DND-41 (cell line): ENCODE measurements at places on chromosomes 2 and 18.

GRCh38 chr2:54404270-54404669 is 51.9 kb upstream of the SPTBN1 start:
- H3K27ac ChIP-seq: no peak overlapping the region
- H3K4me3 ChIP-seq: no peak overlapping the region
- no peaks in the 10 kb centered on the region for H3K36me3 ChIP-seq
- no peaks in the 10 kb centered on the region for H3K4me1 ChIP-seq
- no peaks in the 10 kb centered on the region for H3K27me3 ChIP-seq
- no peak for DNase-seq

GRCh38 chr2:143950704-143951103 is 569.2 kb downstream of the ZEB2 start:
- no peak for DNase-seq
- H3K27me3 ChIP-seq: no peaks in the 10 kb centered on the region
- no peak overlapping the region for H3K4me3 ChIP-seq
- H3K36me3 ChIP-seq: no peaks in the 10 kb centered on the region

GRCh38 chr2:210938228-210938627 is 381.8 kb downstream of the CPS1 start:
- no peak overlapping the region for H3K27ac ChIP-seq
- H3K27me3 ChIP-seq: no peaks in the 10 kb centered on the region
- H3K4me3 ChIP-seq: no peak overlapping the region
- no peak for DNase-seq
- H3K4me1 ChIP-seq: no peaks in the 10 kb centered on the region
- no peaks in the 10 kb centered on the region for H3K36me3 ChIP-seq

- H3K27ac ChIP-seq: no peak overlapping the region
- H3K27me3 ChIP-seq: peaks cover 3% of the 10 kb centered on the region
- H3K4me3 ChIP-seq: no peak overlapping the region
- no peak for DNase-seq
- H3K36me3 ChIP-seq: no peaks in the 10 kb centered on the region
Observed at GRCh38 chr2:120571015-120571728, 164.5 kb upstream of the GLI2 start.

DNA sequence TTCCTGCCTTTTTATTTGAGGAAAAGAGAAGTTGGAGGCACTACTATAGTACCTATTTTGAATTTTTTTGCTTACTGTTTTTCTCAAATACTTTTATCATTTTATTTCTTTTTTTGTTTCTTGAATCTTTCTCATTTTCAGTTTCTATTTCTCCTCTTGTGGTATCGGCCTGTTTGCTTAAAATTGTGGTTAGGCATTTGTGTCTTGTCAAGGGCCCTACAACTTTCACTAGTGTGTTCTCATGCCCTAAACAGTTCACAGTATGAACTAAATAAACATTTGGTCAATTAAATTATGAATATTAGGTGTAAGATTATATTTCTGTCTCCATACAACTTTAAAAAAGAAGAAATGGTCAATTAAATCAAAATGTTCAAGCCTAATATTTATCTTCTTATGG is 613.5 kb downstream of the MBD2 start:
- no peaks in the 10 kb centered on the region for H3K36me3 ChIP-seq
- no peak overlapping the region for H3K27ac ChIP-seq
- no peaks in the 10 kb centered on the region for H3K4me1 ChIP-seq
- H3K27me3 ChIP-seq: no peaks in the 10 kb centered on the region
- no peak for DNase-seq

DNA sequence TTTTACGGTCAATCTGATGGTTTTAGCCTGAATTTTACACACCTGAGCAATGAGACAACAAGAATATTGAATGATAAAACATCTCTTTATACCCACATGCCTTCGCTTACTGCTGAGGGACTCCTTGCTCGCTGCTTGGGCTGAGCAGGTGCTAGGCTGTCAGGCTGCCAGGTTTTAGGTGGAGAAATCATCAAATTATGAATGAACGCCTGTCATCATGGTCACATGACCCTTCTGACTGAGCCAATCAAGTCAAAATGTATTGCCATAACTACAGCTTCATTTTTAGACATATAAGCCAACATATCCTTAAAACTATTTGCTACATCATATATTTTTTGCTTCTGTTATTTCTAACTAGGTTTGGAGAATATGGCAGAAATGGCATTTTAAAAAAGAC is 274.0 kb downstream of the LNPK start:
- no peaks in the 10 kb centered on the region for H3K4me1 ChIP-seq
- H3K27me3 ChIP-seq: no peaks in the 10 kb centered on the region
- no peak overlapping the region for H3K27ac ChIP-seq
- H3K4me3 ChIP-seq: no peak overlapping the region
- no peak for DNase-seq

DNA sequence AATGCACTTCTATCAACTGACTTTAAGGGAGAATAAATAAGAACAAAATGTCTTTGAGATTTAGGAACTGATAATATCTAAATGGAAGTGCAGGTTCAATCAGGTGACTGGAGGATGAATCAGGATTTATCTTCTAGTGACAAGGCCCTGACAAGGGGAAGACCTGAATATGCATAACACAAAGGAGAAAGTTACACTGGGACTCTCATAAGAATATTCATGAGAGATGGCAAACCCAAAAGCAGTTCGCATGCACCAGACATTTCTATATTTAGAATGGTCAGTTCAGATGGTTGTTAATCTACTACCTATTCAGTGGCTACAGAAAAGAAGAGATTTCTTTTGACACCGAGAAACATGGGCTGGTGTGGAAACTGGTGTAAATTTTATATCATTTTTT is 1771.3 kb upstream of the LRRTM1 start:
- no peak overlapping the region for H3K27ac ChIP-seq
- no peak for DNase-seq
- no peaks in the 10 kb centered on the region for H3K36me3 ChIP-seq
- no peaks in the 10 kb centered on the region for H3K27me3 ChIP-seq
- H3K4me3 ChIP-seq: no peak overlapping the region

- H3K4me1 ChIP-seq: peaks cover 3% of the 10 kb centered on the region; the same call in 1 of the 2 replicates
- H3K27me3 ChIP-seq: no peaks in the 10 kb centered on the region
- H3K4me3 ChIP-seq: no peak overlapping the region
- no peak for DNase-seq
- H3K27ac ChIP-seq: no peak overlapping the region
Observed at GRCh38 chr2:40118622-40119021, 333.3 kb downstream of the SLC8A1 start.

- no peaks in the 10 kb centered on the region for H3K36me3 ChIP-seq
- DNase-seq: no peak
- H3K4me3 ChIP-seq: no peak overlapping the region
- H3K27me3 ChIP-seq: no peaks in the 10 kb centered on the region
Observed at GRCh38 chr2:172693037-172693436, 42.6 kb upstream of the RAPGEF4 start.

DNA sequence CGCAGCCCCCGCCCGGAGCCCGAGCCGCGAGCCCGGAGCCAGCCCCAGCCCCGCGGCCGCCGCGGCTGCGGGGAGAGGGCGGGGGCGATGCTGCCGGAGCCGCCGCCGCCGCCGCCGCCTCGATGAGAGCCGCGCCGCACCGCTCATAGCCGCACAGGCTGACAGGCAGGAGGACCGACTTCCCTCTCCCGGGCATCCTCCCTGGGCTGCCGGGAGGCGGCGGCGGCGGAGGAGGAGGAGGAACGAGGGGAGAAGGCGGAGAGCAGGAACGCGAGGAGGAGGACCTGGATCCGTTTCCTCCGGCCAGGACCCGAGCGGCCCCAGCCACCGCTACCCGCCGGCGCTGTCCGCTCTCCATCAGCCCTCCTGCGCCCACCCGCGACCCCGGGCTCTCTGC is 370 bp downstream of the KLHL29 start:
- no peak for DNase-seq
- no peaks in the 10 kb centered on the region for H3K36me3 ChIP-seq
- peaks cover 27% of the 10 kb centered on the region for H3K4me1 ChIP-seq
- H3K4me3 ChIP-seq: peak overlapping the region; percentile 47
- H3K27me3 ChIP-seq: no peaks in the 10 kb centered on the region

GRCh38 chr2:45390861-45391260 is 220.2 kb downstream of the SRBD1 start:
- no peaks in the 10 kb centered on the region for H3K4me1 ChIP-seq
- no peaks in the 10 kb centered on the region for H3K27me3 ChIP-seq
- H3K27ac ChIP-seq: no peak overlapping the region
- peaks cover 38% of the 10 kb centered on the region for H3K36me3 ChIP-seq
- H3K4me3 ChIP-seq: no peak overlapping the region

DNA sequence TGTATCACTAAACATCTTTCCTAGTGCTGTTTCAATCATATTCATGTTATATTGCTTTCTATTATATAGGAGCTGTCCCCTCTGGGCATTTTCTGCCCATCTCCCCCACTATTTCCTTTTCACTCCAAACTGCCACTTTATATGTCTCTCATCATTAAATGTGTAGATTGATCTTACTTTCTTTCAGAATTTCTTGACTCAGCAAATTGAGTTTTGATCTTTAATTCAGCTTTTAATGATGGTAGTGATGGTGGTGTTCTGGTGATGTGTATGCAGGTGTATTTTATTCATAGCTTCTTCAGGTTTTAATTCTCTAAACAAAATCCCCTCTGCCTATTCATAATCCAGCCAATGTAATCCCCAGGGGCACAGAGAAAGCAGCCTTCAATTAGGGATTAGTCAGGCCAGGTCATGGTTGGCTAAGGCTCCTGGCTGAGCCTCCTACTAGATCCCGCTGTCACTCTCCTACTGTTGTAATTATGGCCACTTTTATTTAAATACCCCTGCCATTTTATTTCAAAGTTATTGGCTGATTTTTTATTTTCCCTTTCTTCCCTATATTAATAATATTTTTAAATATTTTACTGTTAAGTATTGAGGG is 325.4 kb downstream of the SPAG16 start:
- H3K27ac ChIP-seq: no peak overlapping the region
- H3K4me3 ChIP-seq: no peak overlapping the region
- no peak for DNase-seq
- H3K36me3 ChIP-seq: no peaks in the 10 kb centered on the region
- H3K4me1 ChIP-seq: no peaks in the 10 kb centered on the region

GRCh38 chr2:99484205-99484604 is 5.6 kb downstream of the REV1 start:
- H3K27me3 ChIP-seq: no peaks in the 10 kb centered on the region
- no peak overlapping the region for H3K4me3 ChIP-seq
- H3K36me3 ChIP-seq: peaks cover 10% of the 10 kb centered on the region

DNA sequence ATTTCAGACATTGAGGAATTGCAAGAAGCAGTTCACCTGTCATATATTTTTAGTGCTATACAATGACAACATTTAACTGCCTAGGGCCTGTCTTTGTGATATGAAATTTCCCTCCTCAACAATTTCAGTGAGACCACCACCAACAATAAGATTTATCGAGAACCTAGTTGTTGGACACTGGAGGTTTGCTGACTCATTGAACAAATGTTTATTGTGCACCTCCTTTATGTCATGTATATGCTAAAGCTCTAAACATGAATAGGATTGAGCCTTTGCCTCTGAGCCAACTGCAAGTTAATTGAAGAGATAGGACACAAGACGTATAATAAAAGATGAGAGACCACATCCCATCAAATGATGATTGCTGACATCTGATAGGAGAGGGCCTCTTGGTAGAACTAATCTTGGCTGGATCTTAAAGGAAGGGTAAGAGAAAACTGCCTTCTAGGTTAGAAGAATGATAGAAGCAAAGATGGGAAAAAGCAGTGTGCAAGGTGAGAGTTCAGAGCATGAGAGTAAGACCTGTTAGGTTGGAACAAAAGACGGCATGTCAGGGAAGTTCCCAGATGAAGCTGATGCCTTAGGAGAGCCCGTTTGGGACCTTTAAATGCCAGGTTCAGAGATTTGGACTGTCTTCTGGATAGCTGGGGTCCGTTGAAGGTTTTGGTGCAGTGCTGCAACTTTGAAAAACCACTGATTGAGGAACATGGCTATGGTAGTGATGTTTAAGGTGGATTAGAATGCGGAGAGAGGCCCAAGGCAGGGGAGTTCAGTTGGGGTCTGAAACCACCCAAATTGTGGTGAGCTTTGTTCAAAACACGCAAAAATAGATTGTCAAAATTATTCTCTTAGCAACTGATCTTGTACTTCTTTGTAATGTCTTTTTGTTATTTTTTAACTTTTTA is 133.0 kb upstream of the EML6 start:
- no peaks in the 10 kb centered on the region for H3K36me3 ChIP-seq
- H3K27ac ChIP-seq: no peak overlapping the region
- H3K27me3 ChIP-seq: no peaks in the 10 kb centered on the region
- DNase-seq: no peak
- peaks cover 26% of the 10 kb centered on the region for H3K4me1 ChIP-seq

GRCh38 chr2:121869873-121870272 is 114.4 kb downstream of the TSN start:
- peaks cover 9% of the 10 kb centered on the region for H3K27me3 ChIP-seq
- no peak overlapping the region for H3K27ac ChIP-seq
- H3K4me3 ChIP-seq: no peak overlapping the region

GRCh38 chr2:219252570-219252899 is 508 bp upstream of the TUBA4B start:
- peak overlapping the region; percentile 65 for H3K4me3 ChIP-seq
- peaks cover 49% of the 10 kb centered on the region for H3K4me1 ChIP-seq
- peaks cover 39% of the 10 kb centered on the region for H3K27me3 ChIP-seq

GRCh38 chr2:116724550-116724949 is 1089.9 kb upstream of the DDX18 start:
- H3K4me1 ChIP-seq: no peaks in the 10 kb centered on the region
- DNase-seq: no peak
- no peak overlapping the region for H3K27ac ChIP-seq
- H3K36me3 ChIP-seq: no peaks in the 10 kb centered on the region
- H3K27me3 ChIP-seq: no peaks in the 10 kb centered on the region
- H3K4me3 ChIP-seq: no peak overlapping the region

GRCh38 chr18:58977801-58978200 is 113.1 kb downstream of the ZNF532 start:
- no peaks in the 10 kb centered on the region for H3K36me3 ChIP-seq
- DNase-seq: no peak

GRCh38 chr18:41532344-41533086 is 422.5 kb upstream of the PIK3C3 start:
- no peak overlapping the region for H3K4me3 ChIP-seq
- H3K27me3 ChIP-seq: no peaks in the 10 kb centered on the region
- no peaks in the 10 kb centered on the region for H3K4me1 ChIP-seq
- no peak overlapping the region for H3K27ac ChIP-seq

DNA sequence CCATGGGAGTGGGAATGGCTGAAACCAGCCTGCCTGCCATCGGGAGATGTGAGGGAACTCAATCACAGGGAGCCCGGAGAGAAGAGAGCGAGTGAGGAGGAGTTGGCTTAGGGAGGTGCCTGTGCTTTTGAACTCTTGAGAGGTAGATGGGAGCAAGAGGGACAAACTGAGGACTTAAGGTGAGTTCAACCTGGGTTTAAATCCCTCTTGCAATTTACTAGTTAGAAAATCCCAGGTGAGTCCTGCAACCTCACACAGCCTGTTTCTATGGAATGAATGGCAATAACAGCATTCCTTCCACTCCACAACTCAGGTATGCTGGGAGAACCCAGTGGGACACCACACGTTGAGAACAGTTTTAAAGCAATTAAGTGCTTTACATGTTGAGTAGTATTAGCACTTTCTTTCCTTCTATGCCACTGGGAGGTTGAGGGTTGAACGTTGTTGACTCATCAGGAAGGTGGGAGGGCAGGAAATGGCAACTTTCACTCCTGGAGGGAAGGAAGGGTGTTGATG is 57.3 kb downstream of the VIT start:
- peaks cover 3% of the 10 kb centered on the region for H3K27me3 ChIP-seq
- H3K4me1 ChIP-seq: no peaks in the 10 kb centered on the region
- no peak for DNase-seq
- no peaks in the 10 kb centered on the region for H3K36me3 ChIP-seq

- H3K4me3 ChIP-seq: no peak overlapping the region
- H3K27ac ChIP-seq: no peak overlapping the region
- no peaks in the 10 kb centered on the region for H3K36me3 ChIP-seq
- H3K4me1 ChIP-seq: no peaks in the 10 kb centered on the region
- DNase-seq: no peak
- no peaks in the 10 kb centered on the region for H3K27me3 ChIP-seq
Observed at GRCh38 chr2:109689182-109689930, 75.2 kb downstream of the SOWAHC start.
